Activated CD4-positive, alpha-beta T cell treated with anti-CD3 and anti-CD28 coated beads for 36 hours (primary cell): ENCODE measurements at places on chromosomes 7 and 10. TPM values are rescaled to one million over a fixed set of nuclear protein-coding genes. Genes with fewer than 3 reads are reported as not detected.

Gene GPC2
- total RNA-seq, result 5.3 TPM

Gene SLC16A9
- 1.4 TPM for total RNA-seq

Gene PNLIPRP3
- total RNA-seq, result not detected

Gene STAG3
- total RNA-seq, result 28.3 TPM

Gene CACNB2
- total RNA-seq, result not detected

Gene COL26A1
- not detected for total RNA-seq

Gene CDC14C
- not detected for total RNA-seq

Gene LARP4B
- 97.5 TPM for total RNA-seq

Gene SEM1
- 46.4 TPM for total RNA-seq

Gene MUC12
- total RNA-seq, result 0.34 TPM

Gene MMP21
- not detected for total RNA-seq

Gene TFPI2
- not detected for total RNA-seq

Gene AGR2
- not detected for total RNA-seq

Gene TAS2R3
- total RNA-seq, result 1.1 TPM

- no peak for DNase-seq
Measured at GRCh38 chr10:2650328-2650727, 417.0 kb upstream of the PFKP start.

DNA sequence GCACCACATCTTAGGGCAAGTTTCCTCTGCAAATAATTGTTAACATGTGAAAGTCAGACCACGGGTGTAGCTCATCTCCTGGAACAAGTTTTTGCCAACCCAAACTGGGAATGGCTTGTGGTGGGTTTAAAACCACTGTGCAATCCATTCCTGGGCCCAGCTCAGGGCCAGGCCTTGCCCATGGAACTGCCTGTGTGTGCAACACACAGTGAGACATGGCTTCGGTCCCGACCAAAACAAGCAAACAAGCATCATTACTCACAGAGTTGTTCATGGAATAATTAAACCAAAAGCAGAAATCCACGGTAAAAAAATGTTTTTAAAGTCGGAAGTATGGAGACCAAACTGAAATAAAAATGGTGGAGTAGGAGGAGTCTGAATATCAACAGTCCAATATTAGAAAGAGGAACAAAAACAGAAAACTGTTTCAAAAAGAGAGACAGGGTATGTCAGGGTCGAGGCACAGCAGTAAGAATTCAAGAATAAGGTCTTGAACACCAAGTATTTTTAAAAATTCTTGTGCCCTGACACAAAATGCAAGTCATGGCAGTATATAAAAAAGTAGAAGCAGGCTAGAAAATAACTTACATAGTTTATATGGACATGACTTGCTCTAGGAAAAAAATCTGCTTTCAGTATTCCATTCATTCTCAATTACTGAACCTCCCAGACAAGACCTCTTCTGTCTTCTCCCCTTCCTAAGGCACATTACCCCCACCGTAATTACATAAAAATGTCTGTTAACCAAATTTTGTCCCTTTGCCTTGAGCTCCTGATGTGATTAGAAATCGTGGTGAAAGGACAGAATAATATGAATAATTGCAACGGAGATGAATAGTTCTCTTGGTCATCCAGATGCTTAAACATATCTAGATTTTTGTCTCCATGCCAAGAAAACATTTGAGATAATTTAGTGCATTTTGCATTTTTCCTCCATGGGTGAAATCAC, 88.4 kb downstream of the FAS start:
- no peak for DNase-seq

GRCh38 chr7:92761391-92762097, 74.8 kb downstream of the CDK6 start:
- DNase-seq, result no peak

GRCh38 chr10:24259365-24260130, 50.6 kb downstream of the KIAA1217 start:
- no peak for DNase-seq

DNA sequence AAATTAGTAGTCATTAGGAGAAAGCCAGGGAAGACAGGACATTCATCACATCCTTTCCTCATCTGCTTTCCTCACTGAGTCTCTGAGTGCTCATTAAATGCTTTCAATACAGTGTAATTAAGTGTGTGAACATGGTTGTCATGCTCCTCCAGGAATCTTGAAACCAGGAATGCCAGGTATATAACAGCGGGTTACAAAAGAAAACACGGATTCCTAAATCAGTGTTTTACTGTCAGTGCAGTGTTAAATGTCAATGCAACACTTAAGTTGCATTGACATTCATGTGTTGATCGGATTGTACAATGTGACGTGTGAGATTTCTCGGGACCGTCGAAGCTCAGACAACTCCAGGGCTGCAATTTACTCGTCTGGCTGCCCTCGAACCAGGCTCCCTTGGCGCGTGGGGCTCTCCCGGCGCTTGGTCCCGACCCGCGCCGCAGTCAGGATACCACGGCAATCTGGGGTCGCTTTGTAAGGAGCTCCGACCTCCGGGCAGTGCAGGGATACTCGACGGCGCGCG, 455 bp upstream of the SPAG6 start:
- DNase-seq, result no peak

DNA sequence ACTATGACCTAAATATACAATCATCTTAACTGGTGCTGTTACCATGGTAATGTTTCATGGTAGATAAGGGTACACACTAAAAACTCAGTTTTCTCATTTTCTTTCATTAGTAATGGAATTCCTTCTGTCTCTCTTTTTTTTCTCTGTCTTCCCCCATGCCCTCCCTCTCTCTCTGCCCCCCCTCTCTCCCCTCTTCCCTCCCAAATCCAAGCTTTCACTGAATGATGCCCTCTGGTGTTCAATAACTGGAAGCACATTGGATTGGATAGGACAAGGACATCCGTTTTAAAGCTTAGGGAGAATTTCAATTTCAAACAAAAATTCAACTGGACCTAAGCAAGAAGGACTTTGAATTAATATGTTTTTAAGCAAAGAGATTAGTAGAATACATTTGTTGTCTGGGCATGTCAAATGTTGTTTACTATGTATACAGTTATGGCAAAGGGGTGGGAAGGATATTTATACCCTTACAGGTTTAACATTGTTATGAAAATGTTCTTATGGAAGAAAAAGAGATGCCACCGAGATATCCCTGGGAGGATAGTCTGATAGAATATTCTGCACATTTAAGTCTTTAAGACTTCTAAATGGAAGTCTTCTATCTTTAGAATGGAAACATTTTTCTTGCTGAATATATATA, 6.1 kb downstream of the CHRM2 start:
- DNase-seq, result no peak

DNA sequence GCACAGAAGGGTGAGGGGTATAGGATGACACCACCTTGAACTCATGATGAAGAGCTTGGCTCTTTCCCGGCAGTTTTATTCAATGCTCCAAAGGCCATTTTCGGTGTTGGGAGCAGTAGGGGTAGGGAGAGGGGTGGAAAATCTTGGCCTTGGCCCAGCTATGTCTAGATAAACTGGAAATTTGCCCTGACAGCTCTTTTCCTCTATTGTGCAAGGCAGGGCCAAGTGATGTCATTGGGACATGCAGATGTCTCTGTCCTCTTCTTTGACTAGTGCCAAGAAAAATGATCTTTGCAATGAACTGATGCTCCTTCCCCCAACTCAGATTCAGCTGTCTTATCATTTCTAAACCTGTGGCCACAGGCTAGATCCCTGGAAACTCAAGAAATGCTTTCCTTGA, 27.7 kb upstream of the PRKCQ start:
- DNase-seq, result no peak

DNA sequence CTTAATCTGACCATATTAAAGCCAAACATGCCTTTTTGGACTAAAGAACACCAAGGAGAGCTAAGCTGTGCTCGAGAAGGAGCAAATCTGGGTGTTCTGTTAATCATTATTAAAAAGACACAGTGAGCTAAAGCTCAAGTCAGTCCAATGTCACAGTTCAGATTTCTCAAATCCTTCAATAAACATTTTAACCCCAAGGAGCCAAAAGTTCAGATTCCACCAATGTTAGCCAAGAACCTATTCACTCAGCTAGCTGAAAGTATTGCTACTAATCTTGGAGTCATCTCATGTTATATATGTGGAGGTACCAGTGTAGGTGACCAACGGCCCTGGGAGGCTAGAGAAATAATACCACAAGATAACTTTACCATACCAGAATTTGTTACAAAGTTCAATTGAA, 14.5 kb upstream of the ZNF33B start:
- no peak for DNase-seq

GRCh38 chr10:25756784-25757183, 177.2 kb upstream of the MYO3A start:
- DNase-seq, result no peak

- DNase-seq, result no peak
Measured at GRCh38 chr7:94231305-94231704, 163.4 kb upstream of the COL1A2 start.

GRCh38 chr10:74223755-74224529, 72.9 kb downstream of the ADK start:
- peak; percentile 40 for DNase-seq

DNA sequence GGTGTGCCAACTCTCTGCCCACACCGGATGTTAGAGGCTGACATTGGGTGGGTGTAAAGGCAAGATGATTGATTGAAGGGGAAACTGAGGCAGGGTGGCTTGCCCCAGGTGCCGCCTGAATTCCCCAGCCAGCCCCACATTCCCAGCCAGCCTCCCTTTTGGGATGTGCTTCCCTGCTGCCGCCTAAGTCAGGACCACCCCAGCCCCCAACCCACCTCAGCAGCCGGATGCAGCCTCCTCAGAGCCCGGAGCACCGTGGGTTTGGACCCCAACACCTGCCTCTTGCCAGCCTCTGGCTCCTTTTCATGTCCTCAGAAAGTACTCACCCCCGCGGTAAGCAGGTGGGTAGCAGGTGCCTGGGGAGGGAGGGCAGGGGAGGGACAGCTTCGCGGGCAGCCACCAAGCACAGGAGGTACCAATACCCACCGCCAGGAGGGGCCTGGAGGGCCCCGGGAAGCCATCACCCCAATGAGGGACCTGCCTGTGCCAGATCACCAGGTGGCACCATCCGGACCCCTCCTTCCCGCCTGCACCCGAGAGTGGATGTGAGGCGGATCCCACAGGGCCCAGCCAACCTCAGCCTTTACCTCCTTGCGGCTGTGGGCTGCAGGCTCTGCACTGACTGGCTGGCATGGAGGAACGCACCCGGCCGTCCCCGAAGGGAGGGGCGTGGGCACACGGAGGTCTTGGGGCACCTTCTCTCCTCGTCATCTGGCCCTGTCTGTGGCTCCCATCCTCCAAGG, 60.5 kb downstream of the PWWP2B start:
- peak; percentile 36 for DNase-seq

DNA sequence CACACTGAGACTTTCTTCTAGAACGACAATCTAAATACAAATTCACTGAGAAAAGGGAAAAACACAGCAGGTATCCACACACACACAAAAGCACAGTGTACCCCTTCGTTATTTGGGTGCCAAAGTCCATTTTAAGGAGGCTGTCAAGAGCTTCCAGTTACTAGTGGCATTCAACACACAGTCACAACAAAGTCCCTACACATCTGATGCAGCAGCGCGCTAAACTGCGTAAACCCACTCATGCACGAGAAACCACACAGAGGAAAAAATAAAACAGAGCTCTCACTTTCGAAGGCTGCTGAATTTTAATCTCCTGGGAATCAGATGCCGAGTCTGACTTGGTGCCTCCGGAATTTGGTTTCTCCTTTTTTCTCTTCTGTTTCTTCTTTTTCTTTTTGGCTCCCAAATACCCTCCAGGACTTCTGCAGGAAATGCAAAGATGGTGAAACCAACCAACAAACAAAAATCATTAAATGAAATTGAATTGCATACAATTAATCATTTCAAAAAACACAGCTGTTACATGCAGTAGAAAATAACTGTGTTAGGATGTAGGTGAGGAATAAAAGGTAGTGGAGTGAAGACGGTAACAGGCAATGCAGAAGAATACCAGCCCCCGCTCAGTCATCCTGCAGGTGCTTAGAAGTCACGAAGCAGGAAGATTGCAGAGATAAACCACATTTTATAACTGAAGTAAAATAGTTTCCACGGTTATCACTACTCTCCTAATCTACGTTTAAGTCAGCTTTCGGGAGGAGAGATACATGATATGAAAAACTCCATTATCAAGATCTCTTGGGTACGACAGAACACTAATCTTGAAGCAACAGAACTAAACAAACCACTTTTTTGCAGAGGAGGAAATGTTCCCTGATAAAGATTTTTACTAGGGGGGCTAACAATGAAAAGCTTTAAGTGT, 27.1 kb downstream of the NMT2 start:
- DNase-seq, result peak; percentile 67

DNA sequence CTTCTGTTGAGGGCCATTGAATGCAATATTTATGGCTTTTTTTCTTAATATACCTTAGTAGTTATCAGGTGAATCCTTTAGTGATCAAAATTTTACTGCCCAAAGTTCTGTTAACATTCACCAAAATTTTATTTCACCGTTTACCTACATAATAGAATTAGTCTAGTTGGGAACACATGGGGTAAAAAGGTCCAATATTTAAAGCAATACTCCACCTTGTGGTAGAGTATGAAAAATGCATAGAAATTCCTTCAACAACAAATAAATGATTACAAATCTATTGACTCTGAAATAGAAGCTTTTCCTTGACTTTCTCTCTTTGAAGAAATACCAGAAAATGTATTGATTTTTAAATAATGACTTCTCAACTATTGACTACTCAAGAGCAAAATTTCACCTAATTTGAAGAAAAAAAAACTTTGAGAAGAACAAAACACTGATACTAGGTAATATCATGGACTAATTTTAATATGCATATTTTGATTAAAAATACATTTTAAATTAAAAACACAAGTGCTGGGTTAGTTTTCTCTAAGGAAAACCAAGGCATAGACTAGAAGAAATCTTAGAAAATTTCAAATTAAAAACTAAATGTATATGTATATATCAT, 43.3 kb downstream of the POLR1F start:
- no peak for DNase-seq

DNA sequence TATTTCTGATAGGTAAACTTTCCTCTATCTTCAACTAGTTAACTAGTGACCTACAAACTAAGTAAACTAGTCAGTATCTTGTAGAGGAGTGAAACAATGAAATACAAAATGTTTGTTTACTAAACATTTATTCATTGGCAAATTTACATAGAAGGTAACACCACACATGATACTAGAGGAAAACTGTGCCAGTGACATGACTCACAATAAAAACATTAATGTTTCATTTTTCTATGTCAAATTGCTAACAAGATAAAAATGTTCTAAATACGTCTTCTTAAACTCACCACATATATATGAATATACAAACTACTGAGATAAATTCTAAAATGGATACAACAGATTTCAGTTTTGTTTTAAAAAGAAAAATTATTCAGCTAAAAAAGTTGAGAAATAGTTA, 471.3 kb downstream of the PARD3 start:
- no peak for DNase-seq
